CD8-positive, alpha-beta T cell (primary cell): ENCODE measurements at places on chromosomes 2 and 18.

DNA sequence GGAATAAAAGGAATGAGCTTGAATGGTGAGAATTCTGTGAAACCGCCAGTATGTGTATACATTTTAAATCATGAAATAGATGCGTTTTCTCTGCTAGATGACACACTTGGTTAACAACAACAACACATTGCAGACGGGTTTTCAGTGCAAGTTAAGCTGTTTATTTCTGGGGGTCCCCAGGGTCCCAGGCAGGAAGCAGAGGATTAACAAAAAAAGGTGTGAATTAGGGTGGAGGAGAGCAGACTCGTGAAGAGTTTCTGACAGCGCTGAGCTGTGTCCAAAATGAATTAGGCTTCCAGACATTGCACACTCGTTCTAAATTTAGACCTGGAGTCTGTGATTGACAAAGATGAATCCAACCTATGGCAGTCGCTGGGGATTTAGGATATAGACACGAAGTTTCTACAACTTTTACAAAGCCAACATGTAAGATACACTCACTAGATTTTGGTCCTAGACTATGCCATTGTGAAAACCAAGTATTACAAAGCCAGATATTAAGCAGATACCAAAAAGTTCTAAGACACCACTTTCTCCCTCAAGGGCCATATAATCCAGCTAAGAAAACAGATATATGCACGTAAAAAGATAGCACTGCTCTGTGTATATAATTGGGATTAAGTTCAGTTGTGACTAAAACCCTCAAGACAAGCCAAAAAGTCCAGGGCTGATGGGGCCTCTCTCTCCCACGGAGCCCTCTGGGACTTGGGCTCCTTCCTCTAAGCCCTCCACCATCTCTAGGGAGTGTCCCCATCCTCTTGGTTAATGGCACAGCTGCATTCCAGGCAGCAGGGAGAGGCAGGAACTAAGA is 120.2 kb downstream of the ACAA2 start:
- DNase-seq: no peak

- DNase-seq: no peak
These were observed 34.9 kb downstream of the FEZ2 start for GRCh38 chr2:36562973-36563532.

DNA sequence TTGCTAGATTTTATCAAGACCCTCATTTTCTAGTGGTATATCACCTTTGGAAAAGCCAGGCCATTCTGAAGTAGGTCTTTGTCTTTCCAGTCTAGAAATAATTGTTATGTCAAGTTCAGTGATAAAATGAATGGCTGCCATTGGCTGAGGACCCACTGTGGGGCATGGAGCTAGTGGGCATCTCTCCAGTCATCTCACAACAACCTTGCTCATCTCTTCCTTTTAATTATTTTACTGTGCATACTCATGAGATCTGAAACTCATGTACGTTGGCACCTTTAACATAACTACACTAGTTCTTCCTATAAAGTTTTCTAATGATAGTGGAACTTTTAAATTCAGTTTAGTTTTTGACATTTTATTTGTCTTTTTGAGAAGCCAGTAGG is 240.9 kb downstream of the SLC8A1 start:
- DNase-seq: no peak

DNA sequence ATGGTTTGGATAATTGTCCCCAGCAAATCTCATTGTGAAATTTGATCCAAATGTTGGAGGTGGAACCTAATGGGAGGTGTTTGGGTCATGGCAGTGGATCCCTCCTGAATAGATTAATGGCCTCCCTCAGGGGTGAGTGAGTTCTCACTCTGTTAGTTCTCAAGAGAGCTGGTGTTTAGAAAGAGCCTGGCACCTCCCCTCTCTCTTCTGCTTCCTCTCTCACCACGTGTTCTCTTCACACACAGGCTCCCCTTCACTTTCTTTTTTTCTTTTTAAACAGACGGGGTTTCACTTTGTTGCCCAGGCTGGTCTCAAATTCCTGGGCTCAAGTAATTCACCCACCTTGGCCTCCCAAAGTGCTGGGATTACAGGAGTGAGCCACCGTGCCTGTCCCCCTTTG is 111.6 kb upstream of the LTBP1 start:
- DNase-seq: no peak

DNA sequence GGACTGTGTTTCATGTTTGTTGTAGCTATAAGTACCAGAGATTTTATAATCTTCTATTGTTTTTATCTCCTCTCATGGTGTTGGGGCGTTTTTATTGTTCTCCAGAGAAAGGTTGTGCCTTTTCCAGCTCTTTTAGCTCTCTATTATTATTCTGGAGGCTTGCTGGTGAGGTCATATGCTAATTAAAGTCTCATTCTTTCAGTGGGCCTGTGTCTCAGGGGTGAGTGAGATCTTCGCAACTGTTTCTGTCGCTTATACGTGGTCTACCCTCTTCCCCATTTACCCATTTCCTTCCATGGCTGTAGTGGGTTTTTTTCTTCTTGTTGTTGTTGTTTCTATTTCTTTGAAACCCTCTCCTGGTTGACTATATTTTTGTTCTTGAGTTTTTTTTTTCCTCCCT is 584.9 kb downstream of the TMEM182 start:
- DNase-seq: no peak

- no peak for DNase-seq
These were observed 13.5 kb upstream of the DNMT3A start for GRCh38 chr2:25355270-25355669.

- DNase-seq: no peak
These were observed 905.1 kb downstream of the NRXN1 start for GRCh38 chr2:50126845-50127244.

- DNase-seq: no peak
These were observed 41.7 kb downstream of the RAB3GAP1 start for GRCh38 chr2:135093670-135094330.

DNA sequence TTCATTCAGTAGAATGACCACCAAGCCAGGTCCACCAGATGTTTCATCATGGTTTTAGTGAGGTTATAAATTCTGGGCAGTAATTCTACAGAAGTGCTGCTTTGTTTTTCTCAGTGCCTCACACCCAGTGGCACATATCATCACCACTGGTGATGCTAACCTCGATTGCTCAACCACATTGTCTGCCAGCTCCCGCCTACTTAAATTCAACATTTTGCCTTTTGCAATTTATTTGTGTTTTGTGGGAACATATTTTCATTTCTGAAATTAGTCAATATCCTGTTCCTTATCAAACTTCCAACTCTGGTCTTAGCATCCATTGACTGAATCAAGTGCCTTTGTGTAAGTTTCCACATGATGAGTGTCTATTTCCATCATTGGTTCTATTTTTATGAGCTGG is 62.3 kb upstream of the TMEM178A start:
- DNase-seq: no peak

GRCh38 chr18:48105317-48105716 is 174.9 kb upstream of the SMAD2 start:
- DNase-seq: no peak

GRCh38 chr2:235115521-235115920 is 163.7 kb downstream of the SH3BP4 start:
- DNase-seq: no peak

DNA sequence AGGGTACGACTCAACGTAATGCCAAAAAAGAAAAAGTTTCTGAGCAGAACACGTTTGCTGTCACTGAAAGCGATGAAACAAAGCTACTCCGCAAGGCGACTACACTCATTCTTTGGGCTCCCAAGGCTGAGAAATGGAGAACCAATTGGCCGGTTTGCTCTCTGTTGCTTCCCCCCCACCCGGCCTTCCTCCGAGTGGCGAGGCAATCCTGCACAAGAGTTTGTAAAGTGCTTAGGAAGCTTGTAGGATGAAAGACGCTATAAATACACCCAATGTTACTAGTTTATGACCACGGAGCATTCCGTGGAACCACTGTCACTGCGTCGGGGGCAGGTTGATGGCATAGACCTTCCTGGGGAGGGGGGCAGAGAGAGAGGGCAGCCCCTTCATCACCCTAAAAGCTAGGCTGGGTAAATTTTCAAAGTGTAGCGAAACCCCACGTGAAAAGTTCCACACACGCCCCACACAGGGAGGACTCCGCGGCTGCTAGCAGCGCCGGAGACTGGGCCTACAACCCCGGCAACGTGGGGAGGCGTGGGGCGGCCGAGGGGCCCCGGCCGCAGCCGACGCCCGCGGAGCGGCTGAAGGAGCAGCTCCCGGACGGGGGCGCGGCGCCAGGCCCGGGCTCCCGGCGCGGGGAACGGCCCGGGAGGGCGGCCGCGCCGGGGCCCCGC is 915 bp downstream of the CUL3 start:
- DNase-seq: peak; percentile 31

DNA sequence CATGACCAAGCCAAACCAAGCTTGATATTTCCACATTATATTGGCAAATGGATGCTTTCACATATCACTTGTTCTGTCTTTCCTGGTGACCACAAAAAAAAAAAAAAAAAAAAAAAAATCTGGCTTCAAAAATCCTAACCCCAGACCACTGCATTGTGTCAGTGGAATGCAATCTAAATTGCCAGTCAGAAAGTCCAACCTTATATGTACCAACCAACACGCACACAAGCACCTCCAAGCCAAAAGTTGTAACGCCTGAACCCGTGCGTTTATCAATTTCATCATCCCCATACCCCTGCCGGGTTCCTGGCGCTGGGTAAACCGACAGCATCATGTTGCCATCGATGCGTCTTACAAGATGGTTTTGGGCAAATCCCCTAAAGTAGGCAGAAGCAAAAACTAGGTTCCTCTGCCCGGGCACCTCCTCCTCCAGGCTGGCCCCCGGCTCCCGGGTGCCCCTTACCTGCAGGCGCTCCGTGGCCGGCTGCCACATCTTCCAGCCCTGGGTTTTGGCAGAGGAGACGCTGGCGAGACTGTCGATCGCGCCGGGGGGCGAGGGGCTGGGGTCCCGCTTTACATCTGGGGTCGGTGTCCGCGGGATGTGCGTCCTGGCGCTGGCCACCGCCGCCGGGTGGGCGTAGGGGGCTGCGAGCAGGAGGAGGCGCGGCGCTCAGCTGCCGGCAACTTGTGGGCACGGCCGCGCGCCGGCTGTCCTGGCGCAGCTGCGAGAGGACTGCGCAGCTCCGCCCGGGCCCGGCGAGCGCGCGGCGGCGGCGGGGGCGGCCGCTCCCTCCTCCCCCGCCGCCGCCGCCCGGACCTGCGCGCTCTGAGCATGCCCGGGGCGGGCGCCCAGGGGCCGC is at the start of gene PID1:
PID1 (minus strand) TSS at position 737 of the 860 bp plus-strand sequence; CDS start at position 493, 244 bp downstream.
- no peak for DNase-seq

- no peak for DNase-seq
These were observed 38.7 kb upstream of the SERTAD2 start for GRCh38 chr2:64692401-64692800.

DNA sequence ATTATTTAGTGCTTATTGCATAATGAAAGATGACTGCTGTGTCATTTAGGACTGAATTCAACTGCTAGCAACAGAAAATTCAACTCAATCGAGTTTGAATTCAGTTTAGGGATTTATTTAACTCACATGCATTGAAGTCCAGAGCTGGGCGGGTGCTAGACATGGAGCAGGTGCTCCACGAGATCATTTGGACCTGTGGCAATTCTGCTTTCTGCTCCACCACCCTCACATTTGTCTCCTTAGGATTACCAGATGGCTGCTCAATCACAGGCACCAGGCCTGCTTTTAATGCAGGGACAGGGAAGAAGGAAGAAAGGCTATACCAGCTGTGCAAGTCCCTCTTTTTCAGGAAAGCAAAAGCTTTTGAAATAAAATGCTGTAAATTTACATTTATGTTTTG is 572.9 kb upstream of the SLC8A1 start:
- no peak for DNase-seq
